NCI-H2081 (cell line): ENCODE measurements at places on chromosomes 1 and 21.

- no peak for DNase-seq
These were observed 5.7 kb upstream of the ACBD6 start for GRCh38 chr1:180507795-180508724.

DNA sequence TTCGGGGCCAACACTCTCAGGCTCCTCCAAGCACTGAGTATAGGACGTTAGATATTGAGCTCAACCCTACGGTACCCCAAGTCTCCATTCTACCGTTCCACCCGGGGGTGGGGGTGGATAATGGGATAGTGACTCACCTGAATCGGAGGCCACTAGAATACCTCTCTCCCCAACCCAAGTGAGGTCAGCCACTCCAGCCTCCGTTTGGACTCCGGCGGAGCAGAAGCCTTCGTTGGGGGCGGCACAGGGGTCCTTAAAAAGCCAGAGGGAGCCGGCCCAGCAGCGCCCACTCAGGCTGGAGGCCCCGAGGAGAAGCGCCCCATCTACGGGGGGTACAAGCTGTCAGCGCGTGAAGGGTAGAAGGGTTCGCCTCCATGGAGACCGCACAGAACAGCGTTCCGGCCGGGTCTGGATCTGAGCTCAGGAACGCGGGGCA, 556 bp downstream of the WDR77 start:
- DNase-seq = no peak

DNA sequence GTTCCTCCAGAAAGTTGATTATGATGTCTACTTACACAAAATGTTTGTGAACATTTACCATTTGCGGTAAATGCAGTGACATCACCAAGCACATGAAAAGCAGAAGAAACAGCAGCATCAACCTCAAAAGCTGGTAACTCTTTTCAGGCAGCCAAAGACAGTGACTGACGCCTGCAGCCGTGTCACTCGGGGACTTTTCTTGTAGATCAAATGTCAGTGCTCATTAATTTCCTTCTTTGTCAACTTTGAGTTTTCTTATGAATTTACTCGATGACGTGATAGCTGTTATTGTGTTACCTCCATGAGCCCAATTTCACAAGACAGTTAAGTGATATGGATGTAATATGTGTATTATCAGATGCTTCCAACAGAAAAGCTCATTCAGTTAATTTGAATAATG, 92.5 kb downstream of the RIPK4 start:
- DNase-seq = no peak

DNA sequence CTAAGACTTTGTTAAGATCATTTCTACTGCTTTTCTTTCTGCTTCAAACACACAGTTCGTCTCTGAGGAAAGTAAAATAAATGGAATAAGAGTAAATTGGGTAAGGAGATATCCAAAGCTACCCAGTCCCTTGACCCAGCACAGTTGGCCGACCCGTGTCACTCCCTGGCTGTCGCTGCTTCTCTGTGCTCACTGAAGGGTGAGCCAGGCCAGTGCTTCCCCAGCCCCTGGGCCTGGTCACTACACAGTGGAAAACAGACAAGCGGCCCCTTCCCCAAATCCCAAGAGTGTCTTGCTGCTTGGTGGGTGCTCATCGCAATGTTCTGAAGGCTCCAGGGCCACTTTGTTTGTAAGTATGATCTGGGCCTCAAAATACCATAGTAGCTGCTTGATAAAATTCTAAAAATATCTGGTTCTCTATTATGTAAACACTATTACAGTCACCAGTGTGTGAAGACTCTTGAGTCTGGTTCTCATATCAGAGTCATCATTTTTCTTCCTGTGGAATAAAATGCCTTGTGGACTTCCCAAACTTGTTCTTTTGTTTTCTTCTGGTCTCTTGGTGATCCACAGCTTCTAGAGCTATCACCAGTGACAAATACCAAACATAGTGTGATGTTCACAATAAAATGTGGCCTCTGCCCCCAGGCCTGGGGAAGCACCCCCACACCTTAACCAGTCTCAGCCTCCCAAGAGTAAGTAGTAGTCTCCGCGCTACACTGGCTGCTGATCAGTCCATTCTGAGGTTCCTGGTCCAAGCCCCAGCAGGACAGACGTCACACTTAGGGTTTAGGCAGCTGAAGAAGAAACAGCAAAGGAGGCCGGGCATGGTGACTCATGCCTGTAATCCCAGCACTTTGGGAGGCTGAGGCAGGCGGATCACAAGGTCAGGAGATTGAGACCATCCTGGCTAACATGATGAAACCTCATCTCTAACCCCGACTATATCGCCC, 106.2 kb downstream of the DHRS3 start:
- DNase-seq = no peak

DNA sequence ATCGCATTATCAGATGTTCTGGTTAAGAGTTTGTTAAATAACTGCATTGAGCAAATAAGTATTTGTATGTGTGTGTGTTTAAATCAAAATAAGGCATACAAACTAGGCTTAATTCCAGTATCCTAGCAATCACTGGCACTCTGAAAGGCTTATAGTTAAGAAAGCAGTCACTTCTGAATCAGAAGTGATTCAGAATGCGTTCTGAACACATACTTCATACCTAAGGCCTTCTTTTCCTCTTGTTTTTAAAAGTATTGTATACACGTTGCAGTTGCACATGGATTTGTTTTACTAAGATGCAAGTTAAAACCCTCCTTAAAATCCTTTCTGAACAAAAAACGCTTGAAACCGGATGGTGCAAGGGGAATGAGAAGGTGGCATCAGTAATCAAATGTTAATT, 238.4 kb upstream of the DMRTA2 start:
- no peak for DNase-seq

- DNase-seq = no peak
These were observed 79.5 kb downstream of the EVI5 start for GRCh38 chr1:92705446-92705845.

DNA sequence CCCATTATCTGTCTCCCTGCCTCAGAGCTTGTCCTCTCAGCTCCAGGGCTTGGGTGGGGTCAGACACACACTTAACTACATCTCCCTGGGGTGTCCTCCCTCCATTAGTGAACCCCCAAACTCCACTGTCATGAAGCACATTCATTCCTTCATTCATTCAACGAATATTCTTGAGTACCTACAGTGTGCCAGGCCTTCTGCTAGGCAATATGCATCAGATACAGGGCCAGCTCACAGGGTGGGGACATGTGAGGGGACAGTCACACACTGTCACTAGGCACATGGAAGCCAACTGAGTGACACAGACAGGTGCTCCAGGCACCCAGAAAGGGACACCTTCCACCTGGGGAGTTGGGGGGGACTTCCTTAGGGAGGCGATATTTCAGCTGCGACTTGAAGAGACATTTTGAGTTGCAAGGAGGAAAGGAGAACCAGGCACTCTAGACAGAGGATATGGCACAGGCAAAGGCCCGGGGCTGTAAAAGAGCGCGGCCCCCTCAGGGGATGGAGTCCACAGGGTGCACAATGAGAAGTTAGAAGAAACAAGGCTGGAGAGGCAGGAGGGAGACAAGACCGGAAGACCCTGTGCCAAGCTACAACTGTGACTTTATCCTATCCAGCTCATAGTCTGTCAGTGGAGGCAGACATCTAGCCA, 8.7 kb upstream of the S100A8 start:
- no peak for DNase-seq

DNA sequence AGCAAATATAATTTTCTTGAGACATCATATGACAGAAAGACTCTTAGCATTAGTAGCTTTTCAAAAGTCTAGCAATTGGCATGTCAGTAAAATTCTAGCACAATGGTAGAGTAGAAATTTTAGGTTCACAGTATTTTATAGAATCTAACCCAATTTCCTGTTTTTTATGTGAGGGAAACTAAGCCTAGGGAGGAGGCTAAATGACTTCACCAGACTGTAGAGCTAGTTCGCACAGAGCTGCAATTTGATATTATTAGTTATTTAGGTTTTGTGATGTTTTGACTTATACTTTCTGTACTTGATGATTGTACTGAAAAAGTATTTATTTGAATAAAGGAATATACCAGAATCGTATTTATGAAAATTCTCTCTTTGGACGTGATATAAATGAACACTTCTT, 68.5 kb downstream of the CACHD1 start:
- DNase-seq = no peak

DNA sequence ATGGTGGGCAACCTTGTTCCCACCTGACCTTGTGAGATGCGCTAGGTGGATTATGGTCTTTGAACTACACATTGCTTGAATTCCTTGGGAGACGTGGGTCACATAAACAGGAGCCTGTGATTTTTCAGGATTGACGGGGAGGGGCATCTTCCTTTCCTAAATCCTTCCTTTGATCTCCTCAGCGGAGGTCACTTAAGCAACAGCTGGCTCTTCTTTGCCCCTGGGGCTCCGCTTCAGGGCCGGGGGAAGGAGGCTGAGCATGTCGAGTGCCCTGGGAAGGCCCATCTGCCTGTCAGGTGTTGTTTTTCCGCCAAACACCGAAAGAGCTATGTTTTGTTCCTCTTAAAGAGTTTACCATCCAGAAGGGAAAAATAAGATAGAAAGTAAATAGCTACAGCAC, 40.6 kb downstream of the KIF26B start:
- DNase-seq = no peak

DNA sequence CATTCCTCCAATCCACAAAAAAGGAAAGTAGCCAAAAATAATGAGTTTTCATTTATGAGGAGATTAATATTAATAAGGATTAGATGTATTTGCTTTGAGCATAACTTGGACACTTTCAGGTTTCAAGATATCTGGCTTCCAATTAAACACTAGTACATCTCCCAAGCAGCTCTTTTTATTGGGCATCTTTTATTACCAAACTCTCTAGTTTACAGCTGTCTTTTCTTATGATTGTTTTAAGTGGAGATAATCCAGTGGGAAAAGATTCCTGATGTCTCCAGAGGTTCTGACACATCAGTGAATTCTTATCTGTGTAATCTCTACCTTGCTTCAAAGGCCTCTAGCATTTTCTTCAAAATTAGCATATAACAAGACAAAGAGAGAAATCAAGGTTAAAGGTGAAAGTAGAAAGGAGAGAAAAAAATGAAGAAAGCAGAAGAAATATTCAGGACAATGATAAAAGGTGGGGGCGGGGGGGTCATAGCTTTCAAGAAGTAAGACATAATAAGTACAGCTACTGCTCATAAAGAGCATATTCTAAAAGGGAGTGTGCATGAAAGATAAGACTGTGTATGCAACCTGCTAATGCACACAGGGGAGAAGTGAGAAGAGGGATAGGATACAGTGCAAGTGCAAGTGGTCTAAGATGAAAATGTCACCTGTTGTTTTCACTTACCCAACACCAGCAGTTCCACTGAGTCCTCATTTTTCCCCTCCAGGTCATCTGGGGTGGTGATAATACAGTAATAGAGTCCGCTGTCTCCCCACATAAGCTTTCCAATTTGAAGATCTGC, 19.1 kb downstream of the ILDR2 start:
- no peak for DNase-seq

DNA sequence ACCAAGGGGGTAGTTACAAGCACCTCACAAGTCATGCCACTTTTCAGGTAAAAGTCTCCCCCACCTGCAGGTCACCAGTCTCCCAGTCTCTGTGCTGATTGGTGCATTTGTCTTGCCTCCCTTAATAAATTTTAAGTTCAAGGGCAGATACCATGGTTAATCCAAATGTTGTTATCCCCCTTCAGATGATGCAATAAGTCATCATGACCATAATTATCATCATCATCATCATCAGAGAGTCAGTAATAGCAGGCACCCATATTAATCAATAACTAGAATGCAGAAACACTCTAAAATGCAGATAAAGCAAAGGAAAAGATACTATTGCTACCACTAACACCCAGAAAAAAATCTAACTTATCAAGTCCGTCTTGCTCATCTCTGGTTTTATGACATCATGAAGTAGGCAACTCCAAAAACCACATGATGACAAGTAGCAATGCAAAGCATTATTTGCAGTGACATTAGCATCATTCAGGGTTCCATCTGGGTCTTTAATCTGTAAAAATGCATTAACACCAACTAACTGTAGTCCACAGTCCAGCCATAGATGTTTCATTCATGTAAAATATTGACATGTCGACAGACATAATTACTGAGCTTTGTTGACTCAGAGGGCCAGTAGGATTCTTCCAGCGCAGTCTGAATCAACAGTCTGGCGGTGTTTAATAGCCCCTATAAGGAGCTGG, 492.0 kb upstream of the RUNX1 start:
- DNase-seq = peak; percentile 34

GRCh38 chr1:103371234-103371633, 154.3 kb upstream of the RNPC3 start:
- DNase-seq = no peak

GRCh38 chr1:154616659-154617345, 8.8 kb upstream of the ADAR start:
- no peak for DNase-seq

DNA sequence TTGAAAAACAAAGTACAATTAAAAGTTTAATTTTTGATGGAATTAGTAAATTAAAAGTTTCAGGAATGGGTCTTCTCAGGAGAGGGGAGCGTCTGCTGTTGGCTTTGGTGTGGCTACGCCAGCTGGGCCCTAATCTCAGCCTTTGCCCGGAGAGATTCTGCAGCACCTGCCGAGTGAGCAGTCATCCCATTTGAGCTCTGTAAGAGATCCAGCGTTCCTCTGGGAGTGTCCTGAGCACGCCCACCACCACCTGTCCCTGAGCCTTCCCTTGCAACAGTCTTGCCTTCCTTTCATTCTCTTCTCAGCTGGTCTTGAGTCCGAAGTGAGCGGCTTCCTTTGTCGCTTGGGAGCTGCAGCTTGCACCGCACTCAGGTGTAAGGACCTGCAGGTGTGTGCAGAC, 263.1 kb downstream of the CAMTA1 start:
- no peak for DNase-seq

DNA sequence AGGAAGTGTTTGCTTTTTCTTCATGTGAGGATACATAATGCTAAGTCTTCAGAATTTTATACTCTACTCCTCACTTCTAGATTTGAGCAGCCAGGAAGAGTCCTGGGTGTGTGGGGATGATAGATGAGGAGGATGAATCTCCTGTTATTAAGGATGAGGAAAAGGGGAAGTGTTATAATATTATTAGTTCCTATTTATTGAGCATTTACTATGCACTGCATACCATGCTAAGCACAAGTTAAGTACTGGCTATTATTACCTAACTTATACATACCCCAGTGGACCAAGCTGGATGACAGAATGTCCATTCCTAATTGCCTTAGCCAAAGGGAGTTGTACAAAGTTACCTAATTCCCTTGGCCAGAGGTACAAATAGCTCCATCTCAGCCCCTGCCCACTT, 19.8 kb downstream of the CACHD1 start:
- DNase-seq = no peak

- no peak for DNase-seq
These were observed 239.4 kb downstream of the BACH1 start for GRCh38 chr21:29538115-29538514.

GRCh38 chr1:168224991-168225390, 813 bp upstream of the SFT2D2 start:
- no peak for DNase-seq

GRCh38 chr1:112533029-112533428, 24.3 kb downstream of the WNT2B start:
- DNase-seq = no peak
